NCI-H1105 (cell line): ENCODE measurements at places on chromosomes 12 and 14.

DNA sequence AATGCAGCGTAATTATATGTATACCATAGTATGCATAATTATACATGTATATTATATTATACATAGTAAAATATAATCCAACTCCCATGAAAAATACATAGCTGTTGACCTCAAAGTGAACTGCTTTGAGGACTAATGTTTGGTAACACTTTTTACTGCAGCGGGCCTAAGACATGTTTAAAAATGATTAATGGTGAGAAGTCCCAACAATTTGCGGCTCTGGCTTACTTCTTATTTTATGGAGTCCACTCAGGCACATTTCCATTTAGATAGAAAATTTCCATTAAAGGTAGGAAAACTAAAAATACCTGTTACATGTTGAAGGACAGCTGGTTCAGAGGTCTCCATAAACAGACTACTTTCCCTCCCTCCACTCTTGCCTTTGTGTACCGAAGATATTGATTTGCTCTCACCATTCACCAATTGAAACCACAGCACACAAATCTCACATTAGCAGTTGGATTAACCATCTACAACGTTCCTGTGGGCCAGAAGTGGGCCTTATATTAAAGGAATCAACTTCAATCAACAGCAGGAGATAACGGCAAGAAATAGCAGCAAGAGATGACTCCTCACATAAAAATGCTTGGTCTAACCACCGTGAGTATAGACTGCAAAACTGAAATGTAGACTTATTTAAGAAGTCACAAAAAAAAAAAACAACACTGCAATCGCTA, 14.1 kb upstream of the NT5DC3 start:
- no peak for DNase-seq

DNA sequence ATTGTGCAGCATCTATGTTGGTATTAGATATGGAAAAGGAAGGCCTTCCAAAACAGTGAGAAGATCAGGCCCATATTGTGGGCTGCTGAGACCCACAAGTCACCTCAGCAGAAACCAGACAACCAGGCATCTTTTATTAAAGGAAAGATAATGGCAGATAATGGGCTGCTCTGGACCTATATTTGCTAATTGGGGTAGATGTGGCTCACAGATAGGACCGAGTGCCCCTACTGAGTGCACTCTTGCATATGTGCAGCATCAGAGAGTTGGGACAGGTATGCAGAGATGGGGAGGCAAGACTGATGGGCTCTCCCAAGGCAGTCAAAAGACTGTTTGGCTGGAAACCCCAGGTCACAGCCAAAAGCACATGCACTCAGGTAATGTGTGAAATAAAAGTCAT, 149.8 kb upstream of the GZMB start:
- no peak for DNase-seq

GRCh38 chr12:107618106-107618505, 67.5 kb upstream of the PWP1 start:
- DNase-seq = no peak

GRCh38 chr12:19070341-19070740, 59.2 kb upstream of the PLEKHA5 start:
- no peak for DNase-seq

GRCh38 chr12:49309386-49309785, 13.7 kb upstream of the TROAP start:
- no peak for DNase-seq

DNA sequence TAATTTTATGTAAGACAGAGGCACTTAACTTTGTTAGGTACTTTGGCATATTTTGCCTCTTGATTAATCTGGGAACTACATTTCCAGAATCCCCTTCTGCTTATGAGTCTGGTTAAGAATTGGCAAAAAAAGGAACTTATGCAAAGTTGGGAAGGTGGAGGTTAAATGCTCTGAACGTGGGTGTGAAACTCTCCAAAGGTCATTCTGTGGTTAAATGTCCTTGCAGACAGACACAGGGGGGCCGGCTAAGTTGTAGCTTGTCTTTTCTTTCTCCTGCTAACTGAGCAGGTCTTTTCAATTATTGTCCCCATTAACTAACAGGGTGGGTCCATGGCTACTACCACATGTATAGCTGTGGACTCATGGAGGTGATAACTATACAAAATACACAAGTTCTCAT, 248.6 kb upstream of the NOVA1 start:
- DNase-seq = no peak

GRCh38 chr12:6547987-6548386, 7.9 kb downstream of the IFFO1 start:
- no peak for DNase-seq

- DNase-seq = no peak
These were observed 9.7 kb downstream of the PAWR start for GRCh38 chr12:79681008-79681590.

DNA sequence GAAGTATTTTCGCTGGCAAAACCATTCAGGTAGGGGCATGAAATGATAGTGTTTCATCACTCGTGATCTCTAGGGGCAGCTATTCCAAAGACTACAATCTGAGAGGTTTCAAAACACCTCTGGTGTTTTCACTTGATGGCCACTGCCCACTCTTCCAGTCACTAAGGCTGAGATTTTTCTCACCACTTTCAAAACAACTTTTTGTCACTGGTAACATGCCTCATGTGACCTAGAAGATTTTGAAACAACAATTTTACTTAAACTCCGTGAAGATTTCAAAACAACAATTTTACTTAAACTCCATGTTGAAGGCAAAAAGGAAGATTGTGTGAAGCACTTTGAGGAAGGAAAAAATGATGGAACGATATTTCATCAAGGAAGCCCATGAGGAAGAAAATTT, 1.2 kb upstream of the IRAK3 start:
- no peak for DNase-seq
